ENCODE measurements at places on chromosomes 16 and 17.
A peak's percentile ranks its signal among the peaks of the same experiment; 100 is the strongest.

- no peak for DNase-seq
Measured at GRCh38 chr17:80981062-80981902, 10.4 kb upstream of the CHMP6 start.

DNA sequence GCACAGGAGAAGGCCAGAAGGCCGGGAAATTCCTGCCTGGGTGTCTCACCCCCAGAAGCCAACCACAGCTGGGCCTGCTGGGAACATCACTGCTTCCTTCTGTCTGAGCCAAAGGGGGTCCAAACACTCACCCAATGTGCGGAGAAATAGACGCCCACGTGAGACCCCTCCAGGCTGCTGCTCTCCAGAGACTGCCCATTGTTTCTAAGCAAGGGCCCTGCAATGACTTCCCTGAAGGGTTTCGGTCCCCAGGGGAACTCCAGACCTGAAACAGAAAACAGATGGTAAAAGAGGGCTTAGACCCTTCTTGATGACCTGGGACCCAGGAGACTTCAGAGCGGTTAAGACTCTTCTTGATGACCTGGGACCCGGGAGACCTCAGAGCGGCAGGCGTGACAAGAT is 41.3 kb downstream of the MRM3 start:
- no peak for DNase-seq

DNA sequence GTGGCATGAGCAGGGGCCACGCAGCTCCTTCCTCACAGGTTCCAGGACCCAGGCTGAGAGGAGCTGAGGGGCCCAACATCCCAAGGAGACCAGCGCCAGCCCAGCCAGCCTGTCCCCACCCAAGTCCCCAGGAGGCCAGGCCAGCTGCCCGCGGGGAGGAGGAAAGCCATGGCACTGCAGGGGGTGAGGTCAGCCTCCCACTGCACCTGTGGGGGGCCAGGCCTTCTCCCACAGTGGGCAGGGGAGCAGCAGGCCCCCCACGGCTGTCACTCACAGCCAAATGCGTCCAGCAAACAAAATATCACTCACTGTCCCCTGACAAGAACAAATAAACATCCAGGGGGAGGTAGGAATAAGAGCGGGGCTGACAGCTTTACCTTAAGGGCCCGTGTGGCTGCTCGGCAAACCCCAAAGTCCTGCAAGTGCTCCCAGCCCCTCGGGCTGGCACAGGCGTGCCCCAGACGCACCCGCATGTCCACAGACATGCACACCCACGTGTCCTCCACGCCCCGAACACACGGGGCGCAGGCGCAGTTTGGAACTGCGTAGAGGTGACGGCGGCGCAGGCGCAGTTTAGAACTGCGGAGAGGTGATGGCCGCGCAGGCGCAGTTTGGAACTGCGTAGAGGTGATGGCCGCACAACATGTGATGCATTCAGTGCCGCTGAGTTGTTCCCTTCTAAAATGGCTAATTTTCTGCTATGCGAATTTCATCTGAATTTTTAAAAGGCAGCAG is 291.1 kb downstream of the FOXL1 start:
- DNase-seq, result no peak

- DNase-seq, result peak; percentile 95
Measured at GRCh38 chr17:18248300-18248731, 10.2 kb downstream of the FLII start.

DNA sequence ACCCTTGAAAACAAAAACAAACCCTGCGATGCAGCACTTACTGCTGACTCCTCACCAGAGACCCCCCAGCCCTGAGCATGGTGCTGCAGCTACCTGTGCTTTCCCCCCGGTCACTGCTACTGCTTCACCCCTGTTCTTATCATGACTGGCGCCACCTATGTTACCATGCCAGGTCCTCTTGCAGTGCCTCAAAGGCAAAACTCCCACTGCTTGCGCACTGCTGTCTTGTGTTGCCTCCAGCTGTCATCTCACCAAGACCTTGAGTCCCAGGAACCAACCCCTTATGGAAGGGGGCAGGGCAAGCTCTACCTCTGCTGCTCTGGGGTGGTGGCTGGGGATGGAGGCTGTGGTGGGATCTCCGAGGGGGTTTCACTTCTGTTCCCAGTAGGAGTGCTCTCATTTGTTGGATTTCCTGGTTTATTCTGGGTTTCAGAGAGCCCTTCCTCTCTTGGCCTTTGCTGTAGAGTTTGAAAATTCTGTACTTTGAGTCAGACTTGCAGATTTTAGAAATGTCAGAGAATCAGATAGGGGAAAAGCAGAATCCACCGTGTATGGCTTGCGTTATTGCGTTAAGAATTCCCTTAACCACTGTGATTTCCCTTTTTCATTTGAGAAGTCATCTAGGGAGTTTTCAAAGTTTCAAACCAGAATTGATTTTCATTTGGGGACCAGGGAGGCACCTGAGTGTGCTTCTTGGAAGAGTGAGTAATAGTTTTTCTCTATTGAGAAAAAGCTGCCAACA is 96.6 kb downstream of the SPECC1 start:
- DNase-seq, result no peak

DNA sequence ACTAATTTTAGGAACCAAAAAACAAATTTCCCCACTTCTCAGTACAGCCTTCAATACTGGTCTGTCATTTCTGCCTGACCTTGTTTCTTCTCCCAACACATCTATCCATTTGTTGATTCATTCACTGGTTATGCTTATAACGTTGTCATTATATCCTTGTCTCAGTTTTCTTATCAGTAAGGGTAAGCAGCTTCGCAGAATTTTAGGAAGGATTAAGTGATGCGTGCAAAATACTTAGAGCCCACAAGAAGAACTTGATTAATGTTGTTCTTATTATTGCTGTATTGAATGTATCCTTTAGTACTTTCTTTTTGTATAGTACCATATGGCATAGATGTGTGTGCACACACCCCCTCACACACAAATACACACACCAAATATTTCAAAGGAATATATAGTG is 403.5 kb upstream of the HSBP1 start:
- DNase-seq, result no peak

DNA sequence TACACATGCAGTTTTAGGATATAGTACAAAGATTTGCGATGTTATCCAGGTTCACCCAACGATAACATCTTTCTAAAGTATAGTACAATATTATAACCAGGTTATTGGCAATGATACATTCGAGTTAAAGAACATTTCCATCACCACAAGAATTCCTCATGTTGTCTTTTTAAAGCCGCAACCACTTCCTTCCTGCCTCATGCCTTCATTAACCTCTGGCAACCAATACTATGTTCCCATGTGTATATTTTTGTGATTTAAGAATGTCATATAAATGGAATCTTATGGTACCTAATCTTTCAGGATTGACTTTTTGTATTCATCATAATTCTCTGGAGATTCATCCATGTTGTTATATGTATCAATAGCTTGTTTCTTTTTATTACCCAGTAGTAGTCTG is 1183.2 kb downstream of the CDH11 start:
- DNase-seq, result no peak

- no peak for DNase-seq
Measured at GRCh38 chr16:67451704-67452435, 20.9 kb downstream of the HSD11B2 start.

Data from HuH-7.5 (cell line).